Large intestine (tissue), 12 donors: ENCODE measurements at places on chromosomes 11 and 22.

- no peak for DNase-seq
These were observed 478.8 kb upstream of the RAG2 start for GRCh38 chr11:37076866-37077265.

DNA sequence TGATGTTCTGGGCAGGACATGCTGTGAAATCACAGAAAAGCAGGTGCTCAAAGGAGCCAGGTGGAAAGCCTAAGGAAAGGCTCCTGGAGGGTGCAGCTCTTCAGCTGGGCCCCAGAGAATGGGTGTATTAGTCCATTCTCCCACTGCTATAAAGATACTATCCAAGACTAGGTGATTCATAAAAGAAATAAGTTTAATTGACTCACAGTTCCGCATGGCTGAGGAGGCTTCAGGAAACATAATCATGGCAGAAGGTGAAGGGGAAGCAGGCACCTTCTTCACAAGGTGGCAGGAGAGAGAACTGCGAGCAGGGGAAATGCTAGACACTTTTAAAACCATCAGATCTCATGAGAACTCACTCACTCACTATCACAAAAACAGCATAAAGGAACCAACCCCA is 43.1 kb upstream of the DEUP1 start:
- DNase-seq, result no peak

DNA sequence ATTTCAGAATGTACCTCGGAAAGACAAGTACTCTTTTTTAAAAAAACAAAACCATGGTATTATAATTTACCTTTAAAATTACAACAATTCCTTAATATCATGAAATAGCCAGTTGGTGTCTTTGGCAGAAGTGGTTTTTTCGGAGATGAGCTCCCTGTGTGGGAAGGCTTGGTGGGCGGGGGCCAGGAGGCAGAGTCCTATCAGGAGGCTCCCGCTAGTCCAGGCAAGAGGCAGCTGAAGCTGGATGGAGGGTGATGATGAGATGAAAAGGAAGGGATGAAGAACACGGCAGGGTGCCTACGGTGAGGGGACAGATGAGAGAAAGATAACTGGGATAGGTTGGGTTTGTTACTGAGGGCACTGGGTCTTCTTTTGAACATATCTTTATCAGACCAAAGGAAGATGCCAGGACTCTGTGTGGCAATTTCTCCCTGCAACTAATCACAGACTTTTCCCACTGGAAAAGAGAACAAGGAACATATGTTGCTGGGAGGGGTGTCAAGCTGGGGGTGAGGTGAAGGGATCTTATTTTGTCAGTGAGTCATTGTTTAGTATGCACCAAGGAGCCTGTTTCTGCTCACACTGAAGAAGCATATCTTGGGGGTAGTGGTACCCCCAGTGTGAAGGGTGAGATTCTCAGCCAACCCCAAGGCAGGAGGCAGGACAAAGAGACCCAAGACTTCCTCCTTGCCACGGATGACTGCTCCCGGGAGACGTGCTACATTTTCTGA is 91.5 kb upstream of the YWHAH start:
- no peak for DNase-seq

DNA sequence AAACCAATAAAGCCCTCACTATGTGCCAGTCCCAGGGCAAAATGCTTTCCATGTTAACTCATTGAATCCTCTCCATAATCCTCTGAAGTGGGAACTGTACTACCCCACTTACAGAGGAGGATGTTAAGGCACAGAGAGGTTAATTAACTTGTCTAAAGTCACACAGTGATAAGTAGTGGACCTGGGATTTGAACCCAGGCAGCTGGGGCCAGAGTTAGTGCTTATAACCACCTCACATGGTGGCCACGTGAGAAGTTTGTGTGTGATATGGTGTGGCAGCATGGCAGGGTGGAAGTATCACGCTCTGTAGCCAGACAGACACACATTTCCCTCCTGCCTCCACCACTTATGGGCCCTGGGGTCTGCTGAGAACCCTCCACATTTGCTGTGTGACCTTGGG is 16.5 kb downstream of the PARVG start:
- DNase-seq, result no peak

GRCh38 chr11:1870721-1871466 is 18.0 kb downstream of the LSP1 start:
- no peak for DNase-seq
